GM12864 (cell line): ENCODE measurements at places on chromosomes 3 and 15.

DNA sequence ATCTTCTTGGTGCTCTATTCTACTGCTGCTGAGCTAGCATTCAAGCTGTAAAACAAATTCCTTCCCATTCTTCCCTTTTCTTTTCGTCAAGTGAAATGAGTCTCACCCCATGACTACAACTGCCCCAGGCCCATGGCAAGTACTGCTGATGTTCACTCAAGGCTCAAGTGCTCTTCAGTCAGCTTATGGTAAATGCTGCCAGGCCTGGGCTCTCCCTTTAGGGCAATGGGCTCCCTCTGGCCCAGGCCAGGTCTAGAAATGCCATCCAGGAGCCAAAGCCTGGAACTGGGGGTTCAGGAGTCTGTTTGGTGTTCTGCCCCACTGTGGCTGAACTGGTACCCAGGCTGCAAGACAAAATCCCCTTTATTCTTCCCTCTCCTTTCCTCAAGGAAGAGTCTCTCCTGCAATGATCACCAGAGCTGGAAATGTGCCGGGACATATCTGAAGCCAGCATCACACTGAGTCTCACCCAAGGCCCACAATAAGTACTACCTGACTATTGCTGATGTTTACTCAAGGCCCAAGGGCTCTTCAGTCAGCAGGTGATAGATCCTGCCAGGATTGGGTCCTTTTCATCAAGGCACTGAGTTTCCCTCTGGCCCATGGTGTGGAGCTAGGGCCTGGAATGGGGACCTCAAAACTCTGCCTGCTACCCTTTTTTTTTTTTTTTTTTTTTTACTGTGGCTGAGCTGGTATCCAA lies 205.0 kb upstream of the STAC start:
- no peak for DNase-seq

- no peak for DNase-seq
Observed at GRCh38 chr3:65857327-65857726, 181.4 kb downstream of the MAGI1 start.

GRCh38 chr15:89551550-89551949 lies 23.7 kb upstream of the TICRR start:
- DNase-seq = no peak

DNA sequence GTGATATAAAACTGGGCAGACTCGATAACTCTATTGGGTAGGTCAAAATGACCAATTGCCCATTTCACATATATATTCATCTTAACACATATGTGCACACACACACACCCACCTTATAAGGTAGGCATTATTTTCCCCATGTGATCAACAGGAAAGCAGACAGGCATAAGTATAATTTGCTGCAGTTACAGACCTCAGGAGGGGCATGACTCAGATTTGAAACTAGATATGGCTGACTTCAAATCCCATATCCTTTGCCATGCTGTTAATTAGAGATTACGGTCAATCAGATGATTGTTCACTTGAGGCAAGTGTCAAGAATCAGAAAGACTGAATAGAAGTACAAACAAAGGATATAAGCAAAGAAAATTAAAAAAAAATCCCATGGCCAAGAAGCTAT lies 910.6 kb downstream of the NTRK3 start:
- DNase-seq = no peak

- peak; percentile 7 for DNase-seq
Observed at GRCh38 chr3:123028233-123028828, 768 bp upstream of the SEMA5B start.

DNA sequence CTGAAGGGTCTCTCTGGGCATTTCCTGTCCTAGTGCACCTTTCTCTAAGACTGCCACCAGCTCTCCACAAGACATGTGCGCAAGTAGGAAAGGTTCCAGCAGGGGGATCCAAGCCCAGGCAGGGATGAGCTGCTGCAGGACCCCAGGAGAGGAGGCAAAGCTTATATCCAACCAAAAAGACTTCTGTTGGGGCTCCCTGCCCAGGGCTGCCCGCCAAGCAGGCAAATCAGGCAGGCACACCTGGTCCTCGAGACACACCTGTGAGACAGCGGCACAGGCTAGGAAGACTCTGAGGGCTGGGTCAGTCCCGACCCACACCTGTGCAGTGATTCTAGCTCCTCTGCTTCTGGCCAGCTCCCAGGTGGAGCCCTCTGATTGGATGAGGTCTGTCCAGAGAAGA lies 80.6 kb downstream of the MYLK start:
- no peak for DNase-seq

DNA sequence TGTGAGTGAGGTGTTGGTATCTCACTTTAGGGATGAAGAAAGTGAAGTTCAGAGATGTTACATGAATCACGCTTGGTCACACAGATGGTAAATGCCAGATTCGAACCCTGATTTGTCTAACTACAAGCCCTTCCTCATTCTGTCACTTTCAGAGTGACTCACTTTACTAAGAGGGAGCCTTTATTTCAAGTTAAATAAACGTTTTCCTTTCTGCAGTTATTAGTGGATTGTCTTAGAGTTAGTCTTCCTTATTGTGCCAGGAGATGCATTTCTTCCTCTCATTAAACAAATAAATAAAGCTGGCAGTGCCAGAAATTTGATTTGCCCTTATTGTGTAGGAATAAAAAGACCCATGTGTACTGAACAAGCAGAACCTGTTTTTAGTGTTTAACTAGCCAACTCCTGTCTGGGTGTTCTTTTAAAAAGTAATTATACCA lies 162.5 kb downstream of the AKAP13 start:
- no peak for DNase-seq

GRCh38 chr15:36867436-36867835 lies 232.9 kb downstream of the MEIS2 start:
- DNase-seq = no peak

DNA sequence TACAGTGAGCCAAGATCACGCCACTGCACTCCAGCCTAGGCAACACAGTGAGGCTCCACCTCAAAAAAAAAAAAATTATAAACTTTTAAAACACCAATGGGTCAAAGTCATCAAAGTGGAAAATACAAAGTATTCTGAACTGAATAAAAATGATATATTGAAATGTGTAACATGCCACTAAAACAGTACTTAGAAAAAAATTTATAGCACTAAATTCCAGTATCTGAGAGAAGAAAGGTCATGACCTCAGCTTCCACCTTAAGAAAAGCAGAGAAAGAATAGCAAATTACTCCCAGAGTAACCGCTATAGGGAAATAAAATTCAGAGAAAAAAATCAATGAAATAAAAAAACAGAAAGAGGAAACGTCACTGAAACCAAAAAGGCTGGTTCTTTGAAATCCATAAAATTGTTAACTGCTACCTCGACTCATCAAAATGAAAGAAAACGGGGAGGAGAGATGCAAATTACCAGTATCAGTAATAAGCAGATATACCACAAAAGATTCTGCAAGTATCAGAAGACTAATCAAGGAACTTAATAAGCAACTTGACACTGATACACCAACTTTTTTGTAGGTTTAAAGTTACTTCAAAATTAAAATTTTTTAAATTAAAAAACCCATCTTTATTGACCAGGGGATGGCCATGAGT lies 20.8 kb downstream of the ATP13A3 start:
- DNase-seq = no peak

- DNase-seq = peak; percentile 38
Observed at GRCh38 chr3:129576514-129577352, 29.7 kb downstream of the PLXND1 start.

GRCh38 chr15:65954289-65954741 lies 85.0 kb downstream of the RAB11A start:
- DNase-seq = no peak

GRCh38 chr3:164608554-164609276 lies 469.6 kb downstream of the SI start:
- DNase-seq = no peak

DNA sequence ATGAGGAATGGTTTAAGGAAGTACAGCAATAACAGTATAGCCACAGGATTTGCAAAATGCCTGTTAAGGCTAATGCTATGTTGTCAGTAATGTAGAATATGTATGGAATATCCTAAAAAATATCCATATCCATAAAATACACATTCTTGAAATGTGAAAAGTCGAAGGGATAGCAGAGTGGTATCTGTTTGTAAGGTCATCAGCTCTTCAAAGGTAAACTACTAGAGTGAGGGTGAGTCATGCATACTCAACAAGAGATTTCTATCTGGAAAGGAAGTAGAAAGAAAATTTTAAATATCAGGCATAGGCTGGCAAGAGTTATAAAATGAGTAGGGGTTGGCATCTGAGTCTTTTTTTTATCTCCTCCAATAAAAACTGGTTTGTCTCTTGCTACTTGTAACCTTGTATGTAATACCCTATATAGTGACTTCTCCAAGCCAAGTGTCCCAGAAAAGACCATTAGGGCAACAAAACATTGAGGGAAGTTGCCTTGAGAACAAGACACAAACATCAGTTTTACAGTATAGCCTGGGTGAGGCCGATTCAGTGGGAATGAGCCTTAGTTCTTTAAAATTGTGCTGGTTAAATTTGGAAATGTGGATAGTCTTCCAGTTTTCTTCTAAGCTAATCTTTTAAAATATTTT lies 103.1 kb downstream of the SPATA16 start:
- DNase-seq = no peak

- DNase-seq = no peak
Observed at GRCh38 chr3:49879721-49880120, 10.0 kb upstream of the CAMKV start.

DNA sequence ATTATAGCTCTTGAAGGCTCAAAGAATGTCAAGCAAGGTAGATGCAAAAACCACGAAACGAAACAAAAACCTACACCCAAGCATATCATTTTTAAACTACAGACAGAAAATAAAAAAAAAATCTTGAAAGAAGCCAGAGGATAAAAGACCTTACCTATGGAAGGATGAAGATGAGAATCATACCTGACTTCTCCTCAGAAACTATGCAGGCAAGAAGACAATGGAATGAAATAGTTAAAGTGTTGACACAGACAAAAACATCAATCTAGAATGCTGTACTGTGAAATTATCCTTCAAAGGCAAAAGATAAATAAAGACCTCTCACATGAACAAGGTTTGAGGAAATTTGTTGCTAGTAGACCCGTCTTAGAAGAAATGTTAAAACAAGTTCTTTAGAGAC lies 372.0 kb downstream of the ZIC4 start:
- DNase-seq = no peak

- DNase-seq = no peak
Observed at GRCh38 chr3:104032283-104032682, 1334.4 kb upstream of the ALCAM start.

DNA sequence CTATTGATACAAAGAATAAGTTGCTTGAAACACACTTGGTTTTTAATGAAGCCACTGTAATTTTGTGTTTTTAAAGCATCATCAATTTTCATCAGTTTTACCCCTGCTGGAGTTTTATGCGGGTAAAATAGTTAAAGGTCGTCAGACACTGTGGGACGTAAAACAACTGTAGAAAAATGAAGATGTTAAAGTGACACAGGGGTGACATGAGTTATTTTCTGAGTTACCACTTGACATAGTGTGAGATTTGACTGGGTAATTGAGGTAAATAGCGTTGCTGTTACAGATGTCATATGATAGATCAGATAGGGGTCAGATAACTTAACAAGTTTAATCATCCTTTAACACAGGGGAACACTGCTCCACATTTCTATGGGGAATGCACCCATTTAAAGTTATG lies 297.6 kb downstream of the CHL1 start:
- DNase-seq = no peak

- no peak for DNase-seq
Observed at GRCh38 chr3:43034911-43035310, 55.8 kb downstream of the GASK1A start.

DNA sequence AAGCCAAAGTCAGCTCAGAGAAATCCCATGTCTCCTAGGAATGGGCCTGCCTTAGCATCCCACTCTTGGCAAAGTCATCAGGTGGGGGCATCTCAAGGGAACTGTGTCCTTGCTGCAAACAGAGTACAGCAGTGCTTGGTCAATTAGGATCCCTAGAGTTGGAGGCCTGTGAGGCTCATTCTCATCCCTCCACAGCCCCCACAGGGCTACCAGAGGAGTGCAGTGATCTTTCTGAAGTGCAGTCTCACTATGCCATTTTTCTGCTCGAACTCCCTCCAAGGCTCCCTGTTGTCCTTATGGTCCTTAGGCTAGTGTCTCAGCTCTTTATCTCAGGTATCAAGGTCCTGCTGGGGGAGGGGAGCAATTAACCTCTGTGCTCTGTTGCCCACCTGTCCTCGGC lies 31.1 kb downstream of the TMEM40 start:
- no peak for DNase-seq

DNA sequence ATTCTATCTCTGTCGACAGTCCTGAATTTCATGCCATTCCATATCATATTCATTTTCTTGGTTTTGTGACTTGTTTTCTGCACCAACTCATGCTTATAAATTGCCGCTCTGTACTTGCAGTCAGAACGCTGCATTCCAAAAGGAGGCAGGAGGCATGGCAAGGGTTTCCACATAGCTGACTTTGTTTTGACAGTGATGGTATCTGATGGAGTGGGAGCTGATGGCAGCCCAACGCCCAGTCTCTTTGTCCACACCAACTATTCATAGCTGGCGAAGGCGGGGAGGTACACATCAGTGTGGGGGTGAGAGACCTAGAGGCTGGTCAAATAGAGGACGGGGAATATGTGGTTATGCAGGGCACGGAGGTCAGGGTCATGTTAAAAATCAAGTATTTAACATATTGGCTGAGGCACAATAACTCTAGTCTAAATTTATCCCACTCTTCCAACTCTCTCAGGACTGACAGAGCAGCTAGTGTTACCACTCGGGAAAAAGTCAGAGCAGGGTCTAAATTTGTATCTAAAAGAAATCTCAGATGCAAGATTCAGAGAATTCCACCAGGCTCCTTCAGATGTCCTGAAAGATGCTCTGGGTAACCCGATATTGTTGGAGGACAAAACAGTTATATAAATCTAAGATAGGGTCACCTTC lies 67.8 kb upstream of the ATP13A3 start:
- no peak for DNase-seq

- DNase-seq = no peak
Observed at GRCh38 chr3:133213937-133214336, 175.7 kb downstream of the TMEM108 start.

DNA sequence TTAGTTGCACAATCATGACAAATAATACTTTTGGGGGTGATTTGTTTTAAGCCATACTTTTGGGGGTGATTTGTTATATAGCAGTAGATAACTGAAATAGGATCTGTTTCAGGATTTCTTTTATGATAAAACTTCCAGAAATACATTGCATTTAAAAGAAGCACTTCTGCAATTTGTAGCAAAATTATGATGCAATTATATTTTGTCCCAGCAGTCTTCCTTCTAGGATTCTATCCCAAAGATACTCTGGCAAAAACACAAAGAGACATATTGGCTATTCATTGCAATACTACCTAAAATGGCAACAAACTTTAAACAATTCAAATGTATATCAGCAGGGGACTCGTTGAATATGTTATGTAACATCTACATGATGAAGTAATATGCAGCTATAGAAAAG lies 78.9 kb upstream of the ANKRD28 start:
- no peak for DNase-seq

DNA sequence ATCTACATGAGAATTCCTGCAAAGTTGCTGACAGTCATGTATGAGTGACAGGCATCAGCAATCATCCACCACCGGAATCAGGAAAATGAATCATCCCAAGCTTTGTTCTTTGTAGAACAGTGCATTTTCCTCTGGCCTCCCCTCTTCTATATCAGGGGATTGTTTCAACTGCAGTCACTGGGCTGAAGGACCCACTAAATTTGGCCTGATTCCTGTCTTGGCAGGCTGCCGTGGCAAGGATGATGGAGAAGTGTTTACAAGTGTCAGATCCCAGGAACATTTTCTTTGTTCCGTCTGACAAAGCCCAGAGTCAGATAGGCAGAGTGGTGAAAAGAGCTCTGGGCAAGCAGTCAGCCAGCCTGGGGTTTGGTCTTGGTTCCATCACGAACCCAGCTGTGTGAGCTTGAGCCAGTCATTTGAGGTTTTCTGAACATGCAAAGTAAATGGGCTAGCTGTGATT lies 175.1 kb upstream of the TSC22D2 start:
- DNase-seq = no peak
